ENCODE measurements at places on chromosomes 7 and 10.
A peak's percentile ranks its signal among the peaks of the same experiment; 100 is the strongest.

DNA sequence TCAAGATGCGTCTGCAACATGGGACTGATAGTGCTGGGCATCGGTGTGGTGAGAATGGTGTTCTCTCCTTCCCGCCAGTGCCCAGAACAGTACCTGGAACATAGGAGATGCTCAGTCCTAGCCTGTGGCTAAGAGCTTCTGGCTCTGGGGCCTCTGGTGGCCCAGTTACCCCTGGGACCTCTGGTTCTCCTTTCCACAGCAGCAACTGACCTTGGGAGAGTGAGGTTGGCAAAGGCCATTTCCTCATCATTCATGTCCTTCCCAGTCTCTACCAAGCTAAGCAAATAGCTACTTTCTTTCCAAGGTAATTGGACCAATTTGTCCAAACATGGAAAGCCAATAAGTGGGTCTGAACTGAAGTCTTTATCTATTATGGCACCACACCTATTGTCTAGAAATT, 11.6 kb upstream of the GOLGA7B start:
- no peak for DNase-seq

DNA sequence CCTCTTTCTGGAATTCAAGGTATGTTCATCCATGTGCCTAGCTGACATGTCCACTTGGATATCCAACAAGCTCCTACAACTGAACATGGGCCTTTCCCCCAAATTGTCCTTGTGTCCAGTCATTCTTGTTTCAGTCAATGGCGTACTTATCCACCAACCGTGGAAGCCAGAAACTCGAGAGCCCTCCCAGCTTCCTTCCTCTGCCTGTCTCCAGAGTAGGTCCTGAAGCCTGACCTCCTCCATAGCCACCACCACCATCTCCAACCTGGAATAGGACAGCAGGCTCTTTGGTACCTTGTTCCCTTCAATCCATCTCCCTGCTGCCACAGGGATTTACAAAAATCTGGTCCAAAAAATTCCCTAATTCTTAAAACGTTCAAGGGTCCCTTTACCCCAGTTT, 305.1 kb downstream of the RPS24 start:
- no peak for DNase-seq

DNA sequence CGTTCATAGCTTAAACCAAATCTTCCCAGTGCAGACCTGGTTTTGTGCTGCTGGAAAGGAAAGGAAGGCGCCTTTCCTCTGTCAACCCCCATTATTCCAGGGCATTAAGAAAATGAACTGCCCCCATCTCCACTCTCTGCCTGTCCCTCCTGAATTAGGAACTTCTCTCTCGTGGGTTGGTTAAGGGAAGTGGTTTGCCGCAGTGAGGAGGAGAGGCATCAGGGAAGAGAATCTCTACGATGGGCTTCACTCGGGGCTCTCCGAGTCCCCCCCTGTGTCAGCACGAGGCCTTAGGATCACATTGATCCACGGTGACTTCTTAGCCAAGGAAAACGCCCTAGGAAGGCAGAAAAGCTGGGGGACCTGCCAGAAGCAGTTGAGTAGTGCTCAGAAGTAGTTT, 53.9 kb upstream of the LYZL2 start:
- DNase-seq = no peak

DNA sequence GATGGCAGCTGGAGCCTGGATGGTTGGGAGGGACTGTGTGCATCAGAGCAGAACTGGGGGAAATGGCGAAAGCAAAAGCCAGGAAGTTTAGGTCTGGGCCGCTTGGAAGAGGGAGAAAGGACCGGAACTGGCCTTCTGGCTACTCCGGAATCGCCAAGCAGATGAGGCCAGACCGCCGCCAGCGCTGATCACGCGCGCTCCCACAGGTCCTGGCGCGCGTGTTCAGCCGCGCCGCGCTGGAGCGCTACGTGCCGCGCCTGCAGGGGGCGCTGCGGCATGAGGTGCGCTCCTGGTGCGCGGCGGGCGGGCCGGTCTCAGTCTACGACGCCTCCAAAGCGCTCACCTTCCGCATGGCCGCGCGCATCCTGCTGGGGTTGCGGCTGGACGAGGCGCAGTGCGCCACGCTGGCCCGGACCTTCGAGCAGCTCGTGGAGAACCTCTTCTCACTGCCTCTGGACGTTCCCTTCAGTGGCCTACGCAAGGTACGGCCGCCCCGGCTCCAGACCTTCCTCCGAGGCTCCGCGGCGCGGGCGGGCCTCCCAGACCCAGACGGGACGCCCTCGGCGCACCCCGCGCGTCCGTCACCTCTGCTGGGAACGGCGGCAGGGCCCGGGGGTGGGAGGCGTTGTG, 2.0 kb downstream of the CYP26C1 start:
- peak; percentile 83 for DNase-seq

GRCh38 chr7:44846816-44847508, 925 bp downstream of the H2AZ2 start:
- DNase-seq = no peak

GRCh38 chr7:134587750-134588149, 38.8 kb downstream of the AKR1B15 start:
- no peak for DNase-seq

GRCh38 chr10:562142-562541, 127.3 kb downstream of the DIP2C start:
- no peak for DNase-seq

DNA sequence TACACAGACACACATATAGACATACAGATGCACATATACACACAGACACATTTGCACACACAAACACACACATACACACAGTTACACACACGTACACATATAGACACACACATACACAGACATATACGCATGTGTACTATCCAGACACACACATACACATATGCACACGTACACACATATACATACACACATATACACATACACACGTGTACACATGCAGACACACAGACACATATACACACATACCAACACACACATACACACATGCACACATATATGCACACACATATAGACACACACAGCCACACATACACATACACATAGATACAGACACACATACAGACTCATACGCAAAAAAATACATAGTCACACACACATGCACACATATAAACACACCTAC, 184.2 kb downstream of the PFKFB3 start:
- DNase-seq = no peak

DNA sequence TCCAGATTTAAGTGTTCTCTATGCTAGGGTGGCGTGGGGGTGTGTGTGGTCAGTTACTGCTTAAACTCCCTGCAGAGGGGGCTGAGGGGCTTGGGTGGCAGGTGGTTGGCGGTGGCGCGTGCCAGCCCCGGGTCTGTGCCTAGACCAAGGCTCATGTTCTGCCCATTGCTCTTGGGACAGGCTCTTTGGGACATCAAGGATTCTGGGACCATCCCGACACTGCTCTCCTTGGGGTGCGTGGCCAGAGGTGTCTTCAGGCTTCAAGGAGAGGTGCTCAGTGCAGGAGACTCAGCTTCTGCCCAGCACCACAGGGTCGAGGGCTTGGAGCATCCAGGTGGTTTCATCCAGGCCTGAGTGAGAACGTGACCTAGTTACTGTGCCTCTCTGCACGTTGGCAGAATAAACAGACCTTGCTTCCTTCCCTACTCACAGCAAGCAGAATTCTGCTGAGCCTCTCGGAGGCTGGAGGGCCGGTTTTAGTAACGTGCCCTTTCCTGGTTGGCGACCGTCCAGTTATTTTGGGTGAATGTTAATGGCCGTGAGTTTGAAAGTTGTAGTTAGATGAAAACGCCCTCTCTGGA, 39.9 kb downstream of the CAMK1D start:
- no peak for DNase-seq

GRCh38 chr10:29535012-29535777, 99.6 kb downstream of the SVIL start:
- DNase-seq = no peak

GRCh38 chr7:35260246-35260645, 6.3 kb upstream of the TBX20 start:
- DNase-seq = no peak

GRCh38 chr7:130490888-130491804, 739 bp upstream of the MEST start:
- peak; percentile 65 for DNase-seq

GRCh38 chr7:68964060-68964459, 634.2 kb upstream of the AUTS2 start:
- DNase-seq = no peak

GRCh38 chr7:73573276-73573675, 5.1 kb downstream of the TBL2 start:
- DNase-seq = no peak

DNA sequence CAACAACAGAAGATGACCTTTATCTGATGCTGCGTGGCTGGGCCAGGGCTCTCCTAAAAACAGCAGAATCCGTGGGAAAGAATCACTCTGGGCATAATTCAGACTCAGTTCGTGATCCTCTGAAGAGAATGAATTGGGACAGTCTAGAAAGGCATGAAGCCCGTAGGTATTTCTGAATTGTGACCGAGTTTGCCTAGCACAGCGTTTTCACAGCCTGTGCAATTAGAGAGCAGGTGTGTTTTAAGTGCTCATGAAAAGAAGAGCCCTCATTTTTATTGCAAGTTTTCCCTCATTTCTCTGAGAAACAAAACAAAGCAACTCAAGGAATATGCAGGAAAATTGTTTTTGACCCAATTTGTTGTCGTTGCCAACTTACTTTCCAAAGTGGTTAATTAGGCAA, 366.2 kb downstream of the WDR11 start:
- no peak for DNase-seq

DNA sequence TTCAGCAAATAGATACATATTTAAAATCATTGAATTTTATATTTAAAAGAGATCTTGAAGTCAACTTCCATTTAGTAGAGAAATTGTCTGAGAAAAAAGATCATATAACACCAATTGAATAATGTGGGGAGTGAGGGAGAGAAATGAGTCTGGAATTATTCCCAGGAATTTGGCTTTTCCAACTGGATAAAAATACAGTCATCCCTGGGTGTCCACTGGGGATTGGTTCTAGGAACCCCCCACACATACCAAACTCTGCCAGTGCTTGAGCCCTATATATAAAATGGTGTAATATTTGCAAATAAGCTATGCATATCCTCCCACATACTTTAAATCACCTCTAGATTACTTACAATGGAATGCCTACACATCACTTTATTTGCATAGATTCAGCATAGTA, 162.8 kb upstream of the SEMA3C start:
- DNase-seq = no peak

GRCh38 chr10:95445223-95445836, 115.8 kb downstream of the SORBS1 start:
- DNase-seq = no peak

DNA sequence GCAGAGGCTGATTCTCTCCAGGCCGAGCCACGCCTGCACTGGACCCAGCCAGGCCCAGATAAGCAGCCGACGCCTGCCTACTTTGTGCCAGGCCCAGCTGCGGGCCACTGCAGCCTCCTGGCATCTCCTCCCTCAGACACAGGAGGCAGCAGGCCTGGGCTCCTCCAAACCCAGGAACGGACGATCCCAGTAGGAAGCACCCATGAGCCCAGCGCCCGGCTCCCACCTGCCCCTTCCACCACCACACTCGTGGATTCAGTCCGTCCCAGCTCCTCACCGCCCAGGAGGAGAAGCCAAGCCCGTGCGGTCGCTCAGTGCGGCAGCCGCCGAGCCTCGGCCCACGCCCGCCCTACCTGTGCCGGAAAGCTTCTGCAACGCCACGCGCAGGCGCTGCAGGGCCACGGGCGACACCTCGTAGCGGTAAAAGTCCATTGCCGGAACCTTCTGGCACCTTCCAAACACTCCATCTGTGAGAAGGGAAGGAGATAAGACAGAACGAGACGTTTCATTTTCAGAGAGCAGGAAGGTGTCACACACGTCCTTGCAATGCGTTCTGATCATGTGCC, 271.1 kb downstream of the PTPRN2 start:
- no peak for DNase-seq

DNA sequence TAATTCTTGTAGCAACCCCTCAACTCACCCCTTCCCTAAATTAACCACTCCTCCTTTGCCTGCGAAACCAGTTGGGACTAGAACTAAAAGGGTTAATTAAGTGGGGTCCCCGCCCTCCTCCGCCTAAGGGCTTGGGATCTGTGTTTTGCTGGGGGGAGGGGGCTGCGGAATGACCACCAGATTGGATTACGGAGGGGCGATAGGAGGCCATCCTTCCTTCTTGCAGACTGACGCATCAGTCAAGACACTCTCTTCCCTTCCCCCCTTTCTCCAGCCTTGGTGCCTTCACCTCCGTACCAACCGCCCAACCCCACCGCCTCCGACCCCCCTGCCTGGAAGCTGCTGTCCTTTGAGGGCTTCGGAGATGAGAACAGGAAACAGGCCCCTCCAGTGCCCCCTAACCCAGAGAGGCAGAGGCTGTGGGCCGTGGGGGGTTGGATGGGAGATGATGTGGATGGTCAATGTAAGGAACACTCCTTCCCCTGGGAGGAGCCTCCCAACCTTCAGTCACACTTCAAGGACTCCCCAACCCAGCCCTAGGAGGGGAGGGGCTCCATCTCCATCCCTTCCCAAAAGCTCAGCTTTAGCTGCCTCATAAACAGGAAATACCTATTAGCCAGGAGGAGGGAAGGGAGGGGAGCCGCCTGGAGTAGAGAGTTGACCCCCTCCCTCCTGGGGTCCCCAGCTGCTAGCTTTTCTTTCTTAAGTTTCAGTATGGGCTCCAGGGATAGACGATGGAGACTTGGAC, 997 bp upstream of the LDB1 start:
- DNase-seq = no peak

DNA sequence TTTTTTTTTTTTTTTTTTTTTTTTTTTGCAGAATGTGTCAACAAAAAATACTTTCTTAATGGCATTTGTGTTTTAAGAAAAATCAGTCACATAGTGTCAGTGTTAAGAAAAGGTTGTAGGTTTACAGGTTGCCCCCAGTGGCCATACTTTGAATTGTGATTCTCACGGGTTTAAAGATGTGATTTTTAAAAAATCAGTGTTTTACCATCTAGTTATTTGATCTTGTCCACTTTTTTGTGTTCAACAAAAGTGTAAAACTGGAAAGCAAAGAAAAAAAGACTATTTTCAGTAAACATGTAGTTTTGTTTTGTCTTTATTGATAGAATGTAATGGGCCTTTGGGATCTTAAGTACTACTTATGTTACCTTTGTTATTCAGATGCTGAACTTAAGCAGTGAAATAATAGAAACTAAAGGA, 25.7 kb downstream of the SUV39H2 start:
- DNase-seq = peak; percentile 26

- no peak for DNase-seq
These were observed 144.1 kb downstream of the C10orf105 start for GRCh38 chr10:71575451-71575850.

GRCh38 chr10:109912335-109913281, 10.7 kb downstream of the XPNPEP1 start:
- peak; percentile 22 for DNase-seq

GRCh38 chr7:131108212-131108940, 219.3 kb upstream of the MKLN1 start:
- DNase-seq = peak; percentile 80

GRCh38 chr7:23333671-23334246, 34.6 kb downstream of the MALSU1 start:
- no peak for DNase-seq

- DNase-seq = no peak
These were observed 119.9 kb downstream of the HECW1 start for GRCh38 chr7:43232366-43232765.

DNA sequence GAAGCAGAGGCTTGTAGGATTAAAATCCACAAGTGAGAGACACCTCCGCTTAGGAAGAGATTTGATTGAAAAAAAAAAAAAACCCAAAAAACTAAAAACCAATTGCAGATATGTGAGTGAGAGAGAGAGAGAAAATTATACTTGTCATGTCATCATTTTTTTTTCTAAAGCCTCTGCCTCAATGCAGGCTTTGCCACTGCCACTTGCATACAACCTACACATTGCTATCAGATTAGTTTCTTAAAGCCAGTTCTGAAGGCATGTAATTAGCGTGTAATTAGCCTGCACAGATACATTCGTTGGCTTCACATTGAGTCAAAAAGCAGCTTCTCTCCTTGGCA, 86.1 kb upstream of the MTPN start:
- DNase-seq = no peak

GRCh38 chr10:13458687-13459012, 70.2 kb downstream of the BEND7 start:
- DNase-seq = no peak

Measured in GM13977 (cell line).